ENCODE measurements at places on chromosomes 1 and 21.

DNA sequence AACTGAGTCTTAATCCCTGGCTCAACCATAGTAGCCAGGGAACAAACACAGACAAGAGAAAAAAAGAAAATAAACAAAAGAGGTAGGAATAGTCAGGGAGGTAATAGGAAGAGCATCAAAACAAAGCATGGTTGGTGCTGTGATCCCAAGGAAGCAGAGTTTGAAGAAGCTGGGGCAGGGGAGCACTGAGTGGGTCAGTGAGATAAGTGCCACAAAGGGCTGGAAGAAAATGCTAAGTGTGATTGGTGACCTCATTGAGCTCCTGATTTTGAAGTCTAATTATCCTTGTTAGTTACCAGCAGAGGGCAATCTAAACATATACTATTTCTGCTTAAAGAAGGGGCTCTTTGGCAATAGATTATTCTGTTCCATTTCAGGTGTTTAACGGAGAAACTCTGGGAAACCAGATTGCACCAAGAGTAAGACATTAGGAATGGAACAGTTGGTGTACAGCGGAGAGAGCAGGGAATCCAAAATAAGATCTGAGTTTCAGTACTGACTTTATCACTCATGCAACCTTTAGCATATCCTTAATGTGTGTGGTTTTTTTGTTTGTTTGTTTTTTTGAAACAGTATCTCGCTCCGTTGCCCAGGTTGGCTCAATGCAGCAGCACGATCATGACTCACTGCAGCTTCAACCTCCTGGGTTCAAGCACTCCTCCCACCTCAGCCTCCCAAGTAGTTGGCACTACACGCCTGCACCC is 30.7 kb upstream of the KIAA1614 start:
- DNase-seq, result peak; percentile 14

GRCh38 chr1:67818725-67819301 is 14.5 kb downstream of the GNG12 start:
- DNase-seq, result no peak

DNA sequence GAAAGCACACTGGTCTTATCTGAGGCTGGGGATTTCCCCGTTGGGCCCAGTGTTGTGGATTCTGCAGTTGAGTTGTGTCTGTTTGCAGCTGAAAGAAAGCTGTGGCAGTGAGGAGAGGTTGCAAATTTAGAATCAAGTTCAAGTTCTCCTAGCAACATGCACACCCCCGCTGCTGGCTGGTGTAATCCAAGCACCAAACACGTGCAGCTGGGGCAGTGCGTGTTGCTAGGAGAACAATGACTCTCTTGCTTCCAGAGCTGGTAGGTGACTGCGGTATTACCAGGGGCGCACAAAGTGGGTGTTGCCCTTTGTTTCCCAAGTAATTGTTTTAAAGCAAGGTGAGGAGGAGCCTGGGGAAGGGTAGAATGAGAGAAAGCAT is 91.5 kb downstream of the IER5 start:
- peak; percentile 37 for DNase-seq

- DNase-seq, result no peak
These were observed 19.1 kb downstream of the TRAF5 start for GRCh38 chr1:211345719-211346118.

- no peak for DNase-seq
These were observed 13.4 kb downstream of the AADACL4 start for GRCh38 chr1:12657060-12657884.

DNA sequence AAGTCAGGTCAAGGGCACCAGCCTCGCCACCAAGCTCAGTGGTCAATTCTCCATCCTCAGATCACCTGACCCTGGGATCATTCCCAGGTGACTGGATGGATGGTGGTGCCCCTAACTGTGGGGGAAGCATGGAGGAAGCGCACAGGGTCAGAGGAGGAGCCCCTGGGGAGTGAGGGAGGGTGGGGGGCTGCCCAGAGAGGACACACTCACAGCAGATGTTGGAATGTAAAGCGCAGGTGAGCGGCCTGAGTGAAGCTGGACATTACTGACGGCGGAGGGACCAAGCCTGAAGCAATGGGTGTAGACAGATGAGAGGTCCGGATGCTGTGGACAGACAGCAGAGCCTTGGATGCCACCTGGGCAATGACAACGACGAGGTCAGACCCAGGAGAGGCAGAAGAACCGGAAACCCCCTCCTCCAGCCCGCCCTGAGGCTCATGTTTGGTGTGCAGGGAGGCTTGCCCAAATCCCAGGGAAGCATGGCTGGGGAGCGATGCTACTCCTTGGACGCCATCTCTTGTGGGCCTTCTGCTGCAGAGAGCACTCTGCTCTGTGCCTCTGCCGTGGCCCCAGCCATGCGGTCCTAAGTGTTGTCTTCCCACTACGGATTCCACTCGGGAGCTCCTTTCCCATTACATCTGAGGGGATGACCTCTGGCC is 5.7 kb upstream of the CPLANE2 start:
- no peak for DNase-seq

DNA sequence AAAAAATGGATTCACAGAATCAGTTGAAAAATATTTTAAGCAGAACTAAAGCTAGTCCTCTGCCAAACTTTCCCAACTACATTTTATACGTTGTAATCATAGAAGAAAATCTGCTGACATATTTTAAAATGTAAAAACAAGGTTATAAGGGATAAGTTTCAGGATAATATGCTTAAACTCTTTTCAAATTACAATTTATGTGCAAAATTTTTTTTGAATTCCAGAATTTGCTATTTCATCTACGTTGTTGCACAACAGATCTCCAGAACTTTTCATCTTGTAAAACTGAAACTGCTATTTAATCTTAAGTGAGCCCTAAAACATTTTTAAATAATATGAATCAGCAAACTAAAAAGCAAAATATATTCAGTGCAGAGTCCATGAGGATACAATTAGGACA is 5.9 kb downstream of the EDEM3 start:
- DNase-seq, result no peak

- no peak for DNase-seq
These were observed 38.5 kb upstream of the TDRD10 start for GRCh38 chr1:154463512-154463990.

DNA sequence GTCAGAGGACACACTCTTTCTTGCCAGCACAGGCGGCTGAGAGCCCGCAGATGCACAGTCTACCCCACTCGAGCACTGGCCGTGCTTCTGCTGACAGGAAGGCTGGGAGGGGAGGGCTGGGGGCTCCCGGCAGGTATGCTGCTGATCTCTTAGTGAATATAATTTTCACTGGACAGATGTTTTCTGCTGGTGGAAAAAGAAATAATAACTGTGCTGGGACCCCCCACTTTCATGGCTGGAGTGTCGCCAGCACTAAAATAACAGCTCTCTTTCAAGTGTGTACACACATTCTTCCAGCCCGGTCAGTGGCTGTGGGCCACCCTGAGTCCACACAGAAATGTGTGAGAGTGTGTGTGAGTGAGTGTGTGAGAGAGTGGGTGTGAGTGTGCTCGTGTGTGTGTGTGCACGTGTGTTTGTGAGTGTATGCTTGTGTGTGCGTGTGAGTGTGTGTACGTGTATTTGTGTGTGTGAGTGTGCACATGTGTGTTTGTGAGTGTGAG is 167.7 kb upstream of the USP24 start:
- DNase-seq, result no peak

DNA sequence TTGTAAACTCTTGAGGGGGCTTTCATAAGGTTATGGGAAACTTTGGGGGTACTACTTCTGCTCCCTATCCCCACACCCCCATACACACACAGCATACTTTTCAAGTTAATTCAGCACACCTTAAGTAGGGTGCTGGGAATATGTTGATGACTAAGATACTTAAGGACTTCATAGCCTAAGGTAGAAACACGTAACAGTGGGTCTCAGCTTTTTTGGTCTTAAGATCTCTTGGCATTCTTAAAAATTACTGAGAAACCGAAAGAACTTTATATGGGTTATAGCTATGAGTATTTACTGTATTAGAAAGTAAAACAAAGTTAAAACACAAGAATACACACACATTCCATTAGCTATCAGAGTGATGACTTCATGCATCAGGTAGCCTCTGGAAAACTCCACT is 2.1 kb downstream of the OTUD3 start:
- DNase-seq, result no peak

GRCh38 chr1:221965252-221965651 is 223.4 kb upstream of the DUSP10 start:
- DNase-seq, result no peak

DNA sequence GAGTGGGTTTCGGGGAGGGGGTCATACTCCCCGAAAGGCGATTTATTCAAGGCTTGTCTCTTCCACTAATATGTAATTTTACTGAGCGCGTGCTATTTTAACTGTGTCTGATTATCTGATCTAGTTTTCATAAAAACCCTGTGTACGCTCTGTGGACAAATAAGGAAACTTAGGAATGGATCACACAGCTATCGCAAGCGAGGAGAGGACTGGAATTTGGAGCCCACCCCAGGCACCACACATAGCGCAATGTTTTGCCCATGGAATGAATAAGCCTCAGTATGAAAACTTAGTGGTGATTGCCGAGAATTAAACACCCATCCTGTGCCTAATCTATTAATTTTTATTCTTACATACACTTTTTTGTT is 9.8 kb upstream of the RAB42 start:
- DNase-seq, result no peak

GRCh38 chr21:15676935-15677334 is 52.8 kb upstream of the USP25 start:
- DNase-seq, result no peak

- DNase-seq, result no peak
These were observed 318.2 kb downstream of the NEGR1 start for GRCh38 chr1:71964188-71964587.

DNA sequence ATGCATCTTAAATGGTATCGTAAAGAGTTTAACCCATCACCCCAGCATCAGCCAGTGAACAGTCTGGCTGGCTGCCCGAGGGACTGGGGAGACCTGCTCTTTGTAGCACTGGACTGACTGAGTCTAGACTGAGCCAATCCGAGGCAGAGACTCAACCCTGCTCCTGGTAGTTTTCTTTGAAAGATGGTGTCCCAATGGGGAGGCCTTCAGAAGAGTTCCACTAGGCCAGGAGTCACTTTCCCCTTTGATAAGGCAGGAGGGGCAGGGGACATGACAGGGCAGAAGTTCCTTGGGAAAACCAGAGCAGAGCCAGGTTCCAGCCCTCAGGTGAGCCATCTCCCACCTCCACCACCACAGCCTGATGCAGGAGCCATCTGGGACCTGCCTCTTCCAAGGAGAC is 203.5 kb downstream of the CAMTA1 start:
- no peak for DNase-seq

- DNase-seq, result no peak
These were observed 37.2 kb upstream of the SLC6A9 start for GRCh38 chr1:44068442-44068921.

DNA sequence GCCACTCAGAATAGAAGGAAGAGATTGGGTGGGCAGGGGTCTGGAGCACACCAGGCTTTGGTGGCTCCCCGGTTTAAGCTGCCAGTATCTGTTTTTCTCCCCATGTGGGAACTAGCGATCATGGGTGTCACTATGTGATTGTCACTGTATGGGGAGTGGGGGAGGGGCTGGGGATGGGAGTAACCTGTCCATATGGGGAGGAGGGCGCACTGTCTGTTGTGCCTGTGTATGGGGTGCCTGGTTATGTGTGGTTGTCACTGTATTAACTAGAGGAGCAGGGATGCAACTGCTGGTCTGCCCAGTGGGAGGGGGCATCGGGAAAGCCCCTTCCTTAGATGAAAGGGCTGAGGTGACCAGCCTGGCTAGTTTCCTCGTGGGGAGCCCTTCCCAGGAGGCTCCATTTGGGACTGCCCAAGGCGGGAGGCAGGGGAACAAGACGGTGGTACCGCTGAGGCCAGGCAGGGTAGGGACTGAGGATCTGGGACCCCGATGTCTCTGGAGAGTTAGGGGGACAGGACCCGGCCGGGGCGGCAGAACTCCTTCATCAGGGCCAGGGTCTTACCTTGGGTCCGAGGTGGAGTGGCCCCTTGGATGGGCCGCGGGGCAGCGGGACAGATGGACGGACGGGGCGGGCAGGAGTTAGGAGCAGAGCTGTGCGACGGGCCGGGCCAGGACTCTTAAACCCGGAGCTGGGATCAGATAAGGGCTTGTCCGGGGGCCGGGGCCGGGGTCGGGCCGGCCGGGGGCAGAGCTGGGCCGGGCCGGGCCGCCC is at the start of gene KCNJ10:
TSS of gene KCNJ10 (minus strand) at position 701 of the 772 bp plus-strand sequence. CDS start 27,628 bp downstream, outside the sequence.
- DNase-seq, result no peak

DNA sequence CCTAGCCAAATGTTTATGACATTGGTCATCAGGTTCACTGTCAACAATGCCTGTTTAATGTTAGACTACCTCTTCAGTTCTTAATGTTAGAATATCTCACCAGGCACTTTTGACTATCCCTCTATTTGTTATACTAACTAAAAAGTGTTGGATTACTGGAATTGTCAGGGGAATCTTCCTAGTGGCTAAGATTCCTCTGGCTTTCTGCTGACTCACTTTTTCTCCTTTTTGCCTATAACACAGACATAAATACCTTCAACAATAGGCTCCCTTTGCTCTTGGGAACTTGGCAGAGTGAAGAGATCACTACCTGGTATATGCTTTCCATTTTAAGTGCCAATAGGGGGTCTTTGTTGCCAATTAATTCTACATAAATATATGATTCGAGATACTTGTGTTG is 68.5 kb downstream of the TMEM200B start:
- DNase-seq, result no peak

GRCh38 chr1:204872262-204872881 is 1.7 kb downstream of the NFASC start:
- DNase-seq, result no peak

DNA sequence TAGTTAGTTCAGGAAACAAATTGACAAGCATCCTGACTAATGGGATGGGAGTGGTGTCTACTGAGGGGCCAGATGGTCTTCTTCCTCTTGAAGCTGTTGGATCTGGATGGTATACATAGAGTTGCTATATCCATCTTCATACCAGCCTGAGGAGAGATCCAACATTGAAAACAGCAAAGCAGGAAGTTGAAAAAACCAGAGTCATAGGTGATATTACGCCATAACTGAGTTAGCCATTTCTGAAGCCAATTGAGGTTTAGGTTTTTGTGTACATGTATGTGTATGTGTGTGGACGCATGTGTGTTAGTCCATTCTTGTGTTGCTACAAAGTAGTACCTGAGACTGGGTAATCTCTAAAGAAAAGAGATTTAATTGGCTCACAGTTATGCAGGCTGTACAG is 2.3 kb upstream of the TSPAN2 start:
- no peak for DNase-seq

GRCh38 chr1:182784556-182785171 is 4.9 kb upstream of the NPL start:
- peak; percentile 16 for DNase-seq

GRCh38 chr1:34436836-34437235 is 260.1 kb downstream of the C1orf94 start:
- DNase-seq, result no peak

DNA sequence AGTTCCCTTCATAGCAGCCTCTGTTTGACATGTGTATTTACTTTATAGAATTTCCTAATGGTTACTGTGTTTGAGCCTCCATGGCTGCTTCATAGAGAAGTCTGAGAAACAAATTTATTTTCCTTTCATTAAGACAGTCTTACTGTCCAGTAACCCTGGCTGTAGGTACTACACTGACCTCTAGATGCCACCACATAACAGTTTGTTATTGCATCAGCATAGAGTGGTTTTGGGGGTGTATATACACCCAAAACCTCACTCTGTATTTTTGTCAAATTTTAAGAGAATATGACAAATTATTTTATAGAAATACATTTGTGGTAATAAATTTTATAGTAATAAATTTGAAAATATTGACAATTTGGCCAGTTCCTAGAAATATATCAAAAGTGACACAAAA is 57.3 kb downstream of the OBSCN start:
- no peak for DNase-seq

- peak; percentile 54 for DNase-seq
These were observed 1.5 kb downstream of the CCN1 start for GRCh38 chr1:85581802-85582686.

Measured in AG09319 (cell line).